ENCODE measurements at places on chromosomes 6 and 20.

DNA sequence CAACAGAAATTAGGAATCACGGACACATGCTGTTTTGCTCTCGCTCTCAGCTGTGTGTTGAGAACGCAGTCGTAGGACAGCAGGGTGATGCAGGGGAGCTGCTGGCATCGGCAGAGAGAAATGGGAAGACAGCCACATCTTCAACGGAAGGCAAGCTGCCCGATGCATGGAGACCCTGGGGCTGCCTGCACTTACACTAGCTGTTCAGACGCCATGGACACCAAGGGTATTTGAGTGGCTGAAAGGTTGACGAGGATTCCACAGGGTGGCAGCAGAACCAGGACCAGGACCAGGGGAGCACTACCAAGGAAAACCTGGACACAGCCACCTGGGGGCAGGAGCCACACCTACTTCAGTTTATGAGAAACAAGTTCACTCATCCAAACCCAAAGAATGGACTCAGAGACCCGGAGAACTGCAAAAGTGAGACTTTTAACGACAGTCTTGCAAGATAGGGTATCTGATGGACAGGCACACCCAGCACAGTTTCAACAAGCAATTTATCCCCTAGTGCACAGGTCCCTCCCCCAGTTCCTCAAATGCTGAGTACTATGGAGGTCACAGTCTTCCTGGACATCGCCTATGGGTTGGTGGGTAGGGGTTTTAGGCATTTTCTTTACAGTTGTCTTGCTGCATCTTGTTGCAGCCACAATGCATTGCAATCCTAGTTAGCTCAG is 56.3 kb upstream of the ENTPD6 start:
- ATAC-seq = no peak

- ATAC-seq = peak; percentile 14
These were observed 1.1 kb downstream of the ESR1 start for GRCh38 chr6:151808371-151809241.

DNA sequence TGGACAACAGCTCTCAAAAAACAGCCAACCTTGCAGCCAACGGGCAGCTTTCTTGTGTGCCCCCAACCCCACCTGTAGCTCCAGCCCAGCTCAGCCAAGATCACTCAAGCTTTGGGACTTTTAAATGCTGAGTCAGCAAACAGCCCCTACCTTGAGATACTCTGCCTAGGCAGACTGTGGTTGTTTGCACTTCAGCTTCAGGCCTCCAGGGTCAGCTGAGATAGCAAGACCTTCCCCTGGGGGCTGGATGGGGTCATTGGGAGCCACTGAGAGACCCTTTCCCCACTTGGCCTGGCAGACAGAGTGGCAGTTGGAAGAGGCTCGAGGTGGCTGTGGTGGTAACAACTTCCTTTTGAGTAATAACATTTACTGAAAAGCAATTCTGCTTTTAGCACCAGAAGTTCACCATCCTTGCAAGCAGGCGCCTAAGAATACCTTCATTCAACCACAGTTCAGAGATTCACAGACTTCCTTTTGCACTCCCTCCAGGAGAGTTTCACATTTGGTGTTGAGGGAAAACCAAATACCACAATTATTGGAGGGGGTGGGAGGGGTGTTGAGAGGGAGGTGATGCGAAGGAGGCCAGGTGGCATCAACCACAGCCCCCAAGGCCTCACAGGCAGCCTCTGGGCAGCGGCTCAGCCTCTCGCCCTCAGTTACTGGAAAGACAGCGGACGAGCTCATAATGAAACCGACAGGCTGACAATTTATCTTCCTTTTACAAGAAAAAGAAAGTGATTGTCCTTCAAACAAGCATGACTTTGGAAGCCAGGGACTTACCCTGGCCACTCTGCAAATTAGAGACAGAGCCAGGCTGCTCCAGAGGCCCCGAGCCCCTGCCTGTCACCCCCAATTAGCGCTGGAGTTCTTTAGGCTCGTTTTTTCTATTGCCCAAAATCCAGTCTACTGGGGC is 148.1 kb downstream of the CEBPB start:
- ATAC-seq = no peak

GRCh38 chr20:25072226-25072811 is 9.6 kb downstream of the VSX1 start:
- ATAC-seq = no peak

DNA sequence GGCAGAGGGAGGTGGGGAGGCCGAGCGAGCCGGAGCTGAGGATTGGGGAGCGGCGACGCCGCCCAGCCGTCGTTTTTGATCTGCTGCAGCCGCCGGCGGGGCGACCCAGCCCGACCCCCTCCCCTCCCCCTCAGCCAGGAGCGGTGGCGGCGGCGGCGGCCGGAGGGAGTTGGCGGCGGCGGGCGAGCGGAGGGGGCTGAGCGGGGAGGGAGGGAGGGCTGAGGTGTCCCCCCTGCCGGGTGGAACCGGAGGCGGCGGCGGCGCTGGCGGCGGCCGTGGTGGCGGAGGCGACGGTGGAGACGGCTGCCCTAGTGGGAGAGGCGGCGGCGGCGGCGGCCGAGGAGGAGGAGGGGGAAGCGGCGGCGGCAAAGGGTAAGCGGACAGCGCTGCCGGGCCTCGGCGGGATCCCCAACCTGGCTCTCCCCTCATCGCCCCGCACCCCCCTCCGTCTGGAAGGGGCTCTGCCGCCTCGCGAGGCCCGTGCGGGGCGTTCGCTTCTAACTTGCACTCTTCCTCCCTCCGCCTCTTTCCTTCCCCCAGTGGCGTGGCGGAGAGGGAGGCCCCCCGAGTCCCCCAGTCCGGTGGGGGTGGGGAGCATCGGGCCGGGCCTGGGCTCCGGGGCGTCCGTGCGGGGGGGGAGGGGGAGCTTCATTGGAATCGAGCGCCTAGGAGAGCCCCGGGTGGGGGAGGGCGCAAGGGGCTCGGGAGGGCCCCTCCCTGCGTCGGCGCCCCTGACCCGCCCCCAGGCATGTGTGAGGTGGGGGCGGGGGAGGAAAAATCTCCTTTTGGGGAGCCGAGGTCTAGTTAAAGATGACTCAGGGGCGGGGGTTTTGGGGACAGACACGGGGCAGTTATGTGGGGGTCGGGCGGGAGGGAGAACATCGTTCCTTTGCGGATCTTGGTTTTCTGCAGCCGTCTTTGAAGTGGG is at the start of gene TAB2:
TSS of gene TAB2 (plus strand) at position 69 of the 928 bp plus-strand sequence. CDS start 52,286 bp downstream, outside the sequence.
- ATAC-seq = peak; percentile 72

DNA sequence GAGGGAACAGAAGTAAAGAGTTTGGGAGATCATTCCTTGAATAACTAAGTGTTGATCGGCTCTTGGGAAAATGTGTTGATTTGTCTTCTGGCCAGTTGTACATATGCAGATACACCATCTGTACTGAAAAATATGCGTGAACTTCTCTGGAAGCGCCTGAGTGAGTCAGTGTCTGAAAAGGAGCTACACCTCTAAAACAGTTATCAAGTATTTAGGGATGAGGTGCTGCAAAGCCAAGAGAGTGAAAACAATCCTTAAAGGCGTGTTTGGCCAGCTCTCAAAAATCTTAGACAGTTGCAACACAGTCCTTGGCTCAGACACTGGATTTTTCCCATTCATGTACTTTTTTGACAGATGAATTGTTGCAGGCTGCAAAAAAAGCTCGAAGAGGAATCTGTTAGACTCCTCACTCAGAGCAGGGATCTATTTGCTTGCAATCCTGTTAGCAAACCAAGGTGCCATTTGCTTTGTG is 61.3 kb downstream of the BMP6 start:
- ATAC-seq = peak; percentile 82

- no peak for ATAC-seq
These were observed 34.6 kb downstream of the TOX2 start for GRCh38 chr20:43949248-43949647.

DNA sequence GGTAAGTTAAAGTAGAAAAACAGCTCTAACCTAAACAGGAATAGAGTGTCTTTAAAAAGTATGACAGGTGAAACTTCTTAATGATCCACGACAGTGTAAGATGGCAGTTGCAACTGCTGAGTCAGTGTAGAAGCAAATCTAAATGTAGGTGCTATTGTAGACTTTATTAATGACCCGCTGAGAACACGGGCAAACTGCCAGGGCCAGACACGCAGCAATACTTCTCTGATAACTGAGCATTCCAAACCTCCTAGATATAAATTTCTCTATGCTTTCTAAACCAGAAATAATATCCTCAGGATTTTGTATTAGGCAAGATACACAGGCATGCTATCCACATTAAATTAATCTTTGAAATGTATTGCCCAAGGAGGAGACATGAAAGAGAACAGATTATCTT is 1076.4 kb downstream of the HACE1 start:
- ATAC-seq = no peak

- ATAC-seq = no peak
These were observed 4.2 kb upstream of the MAVS start for GRCh38 chr20:3842348-3842930.

GRCh38 chr20:62349556-62350097 is 17.5 kb downstream of the LAMA5 start:
- no peak for ATAC-seq

GRCh38 chr6:16252686-16253299 is 14.4 kb downstream of the GMPR start:
- no peak for ATAC-seq

- no peak for ATAC-seq
These were observed 122.9 kb downstream of the FAM120B start for GRCh38 chr6:170429450-170429849.

DNA sequence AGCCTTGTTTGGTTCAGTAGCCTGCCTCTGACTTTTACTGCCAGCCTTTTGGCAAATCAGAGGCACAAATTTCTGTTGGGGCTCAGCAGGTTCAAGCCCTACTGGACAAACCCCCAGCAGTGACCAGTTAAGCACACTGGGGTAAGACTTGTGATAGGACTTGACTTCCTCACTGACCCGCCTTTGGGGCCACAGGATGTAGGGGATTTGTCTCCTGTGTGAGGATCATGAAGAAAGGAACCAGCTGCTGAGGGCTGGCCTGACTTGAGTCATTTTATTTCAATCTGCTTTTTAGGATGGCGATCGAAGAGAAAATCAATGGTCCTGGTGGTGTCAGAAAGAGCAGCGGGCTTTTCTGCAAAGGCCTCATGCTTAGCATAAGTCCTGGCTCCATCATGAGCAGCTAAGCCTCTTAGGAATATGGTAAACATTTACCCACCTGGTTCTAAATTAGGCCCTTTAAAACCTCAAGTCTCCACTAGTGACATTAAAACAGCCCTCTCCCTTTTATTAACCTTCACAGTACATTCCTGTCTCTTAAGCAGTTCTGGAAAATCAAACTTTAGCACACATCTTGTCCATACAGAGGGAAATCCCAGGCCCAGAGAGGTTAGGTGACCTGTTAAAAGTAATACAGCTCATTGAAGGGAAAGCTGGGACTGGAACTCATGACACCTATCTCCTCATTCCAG is 16.6 kb downstream of the CHMP4B start:
- no peak for ATAC-seq

GRCh38 chr6:166648846-166649245 is 21.8 kb upstream of the RPS6KA2 start:
- no peak for ATAC-seq

DNA sequence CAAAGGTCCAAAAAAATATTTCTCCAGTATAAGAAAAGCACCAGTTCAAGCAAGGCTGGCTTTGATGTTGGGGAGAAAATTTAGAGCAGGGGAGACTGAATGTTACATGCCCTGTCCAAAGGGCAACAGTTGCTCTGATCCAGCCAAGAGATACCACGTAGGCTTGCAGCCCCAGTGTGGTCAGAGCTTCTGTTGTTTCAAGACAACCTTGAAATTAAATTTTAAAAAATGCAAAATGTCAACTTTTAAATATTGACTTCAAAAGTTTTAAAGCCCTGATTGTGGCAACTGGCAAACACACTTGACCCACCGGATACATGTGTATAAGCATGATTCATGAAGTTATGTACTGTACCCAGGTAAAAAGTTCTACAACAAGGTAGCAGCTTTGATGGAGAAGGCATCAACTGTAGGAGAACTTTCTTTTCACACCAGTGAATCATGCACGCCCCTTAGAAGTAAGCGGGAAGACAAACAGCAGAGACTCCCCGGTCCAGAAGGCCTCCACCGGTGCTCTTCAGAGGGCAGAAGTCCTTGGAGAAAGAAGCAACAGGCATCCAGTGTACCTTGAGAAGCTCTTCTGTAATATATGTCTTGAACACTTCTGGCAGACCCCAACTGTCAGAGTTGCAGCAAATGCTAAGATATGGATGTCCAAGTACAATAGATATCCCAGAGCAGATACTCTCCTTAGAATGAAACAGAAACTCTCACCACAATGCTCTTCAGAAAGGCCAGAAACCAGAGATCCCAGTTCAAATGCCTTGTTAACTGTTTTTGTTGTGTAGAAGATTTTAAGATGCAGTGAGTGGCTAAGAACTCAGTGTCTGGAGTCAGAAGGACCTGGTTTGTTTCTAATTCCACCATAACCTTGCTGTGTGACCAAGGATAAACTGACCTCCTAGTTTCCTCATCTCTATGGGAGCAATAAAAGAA is 115.4 kb downstream of the BCAS1 start:
- ATAC-seq = no peak

DNA sequence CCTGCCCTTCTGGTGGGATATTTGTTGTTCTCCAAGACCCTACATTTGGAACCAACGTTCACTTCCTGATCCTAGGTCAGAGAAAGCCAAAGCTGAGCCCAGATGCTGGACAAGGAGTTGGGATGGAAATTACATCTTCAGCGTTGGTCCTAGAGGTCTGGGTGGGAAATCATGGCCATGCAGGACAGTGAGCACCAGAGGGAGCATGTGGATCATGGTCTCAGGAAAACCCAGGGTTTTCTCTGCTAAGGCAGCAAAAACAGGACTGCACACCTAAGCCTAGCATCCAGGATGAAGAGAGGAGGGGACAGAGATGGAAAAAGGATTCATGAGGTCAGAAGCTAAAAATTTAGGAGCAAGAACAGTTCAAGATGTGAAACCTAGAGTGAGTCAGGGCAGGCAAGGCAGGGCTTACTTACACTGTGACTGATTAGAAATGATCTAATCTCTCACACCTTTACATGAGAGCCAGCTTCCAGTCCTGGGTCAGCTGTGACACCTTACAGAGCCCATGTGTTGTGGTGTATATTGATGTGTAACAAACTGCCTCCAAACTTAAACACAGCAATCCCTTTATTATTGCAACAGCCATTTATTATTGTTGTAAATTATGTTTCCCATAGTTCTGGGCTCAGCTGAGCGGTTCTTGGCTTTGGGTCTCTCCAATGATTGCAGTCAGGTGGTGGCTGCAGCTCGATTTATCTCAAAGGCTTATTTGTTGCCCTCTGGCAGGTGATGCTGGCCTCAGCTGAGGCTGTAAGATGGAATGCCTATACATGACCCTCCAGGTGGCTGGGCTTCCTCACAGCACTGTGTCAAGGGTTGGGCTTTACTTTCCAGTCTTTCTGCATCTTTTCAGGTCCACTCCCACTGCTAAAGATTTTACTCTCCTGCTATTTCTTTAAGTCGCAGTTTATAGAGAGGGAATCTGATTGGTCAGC is 6.5 kb downstream of the C20orf202 start:
- no peak for ATAC-seq

- no peak for ATAC-seq
These were observed 66.4 kb downstream of the RPP40 start for GRCh38 chr6:4937414-4937813.

- ATAC-seq = no peak
These were observed 230.3 kb downstream of the TFAP2A start for GRCh38 chr6:10184371-10185227.

DNA sequence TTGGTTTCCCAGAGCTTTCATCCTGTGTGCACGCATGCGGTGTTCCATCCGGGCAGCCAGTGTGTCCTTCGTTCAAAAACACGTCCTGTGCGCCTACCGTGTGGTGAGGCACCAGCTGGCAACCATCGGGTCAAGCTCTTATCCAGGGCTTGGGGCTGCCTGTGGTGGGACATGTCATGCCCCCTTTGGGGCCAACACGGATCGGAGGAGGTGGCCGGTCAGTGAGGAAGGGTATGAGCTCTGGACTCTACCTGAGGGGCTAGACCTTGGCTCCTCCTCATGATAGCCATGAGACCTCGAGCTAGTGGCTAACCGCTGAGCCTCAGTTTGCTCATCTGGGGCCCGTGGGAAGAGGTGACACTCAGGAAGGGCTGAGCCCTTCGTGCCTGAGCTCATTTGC is 158.5 kb upstream of the PMEPA1 start:
- ATAC-seq = no peak
